ENCODE measurements at places on chromosomes 16 and 17. TPM values are rescaled to one million over a fixed set of nuclear protein-coding genes. Genes with fewer than 3 reads are reported as not detected.

The CCL3 gene
- not detected for total RNA-seq

The ALDH3A1 gene
- total RNA-seq, result 1,194 TPM

The TUBB3 gene
- total RNA-seq, result 250 TPM

The TUBG2 gene
- 23.3 TPM for total RNA-seq

The KRTAP4-1 gene
- 0.24 TPM for total RNA-seq
